ENCODE measurements at places on chromosomes 7 and 10.

DNA sequence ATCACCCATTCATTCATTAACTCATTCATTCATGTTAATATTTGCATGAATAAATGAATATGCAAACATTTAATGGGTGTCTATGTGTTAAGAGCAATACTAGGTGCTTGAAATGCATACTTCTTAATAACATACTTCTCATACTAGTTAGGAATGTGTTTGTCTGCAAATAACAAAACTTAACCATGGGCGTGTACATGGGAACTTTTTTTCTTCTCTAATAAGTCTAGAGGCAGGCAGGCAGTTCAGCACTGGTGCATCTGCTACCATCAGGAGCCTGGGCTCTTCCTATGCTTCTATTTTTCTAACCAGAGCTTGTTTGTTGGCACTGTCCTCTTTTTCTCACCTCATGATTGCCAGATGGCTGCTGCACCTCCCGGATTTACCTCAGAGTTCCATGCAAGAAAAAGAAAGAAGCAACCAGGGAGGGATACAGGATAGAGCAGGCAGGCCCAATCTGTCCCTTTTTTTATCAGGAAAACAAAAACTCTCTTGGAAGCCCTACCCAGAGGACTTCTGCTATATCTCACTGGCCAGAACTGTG lies 22.7 kb downstream of the CDHR3 start:
- DNase-seq, result no peak

GRCh38 chr7:92955081-92955480 lies 118.7 kb upstream of the CDK6 start:
- no peak for DNase-seq

- no peak for DNase-seq
Measured at GRCh38 chr7:1885465-1886226, 215.6 kb downstream of the ELFN1 start.

DNA sequence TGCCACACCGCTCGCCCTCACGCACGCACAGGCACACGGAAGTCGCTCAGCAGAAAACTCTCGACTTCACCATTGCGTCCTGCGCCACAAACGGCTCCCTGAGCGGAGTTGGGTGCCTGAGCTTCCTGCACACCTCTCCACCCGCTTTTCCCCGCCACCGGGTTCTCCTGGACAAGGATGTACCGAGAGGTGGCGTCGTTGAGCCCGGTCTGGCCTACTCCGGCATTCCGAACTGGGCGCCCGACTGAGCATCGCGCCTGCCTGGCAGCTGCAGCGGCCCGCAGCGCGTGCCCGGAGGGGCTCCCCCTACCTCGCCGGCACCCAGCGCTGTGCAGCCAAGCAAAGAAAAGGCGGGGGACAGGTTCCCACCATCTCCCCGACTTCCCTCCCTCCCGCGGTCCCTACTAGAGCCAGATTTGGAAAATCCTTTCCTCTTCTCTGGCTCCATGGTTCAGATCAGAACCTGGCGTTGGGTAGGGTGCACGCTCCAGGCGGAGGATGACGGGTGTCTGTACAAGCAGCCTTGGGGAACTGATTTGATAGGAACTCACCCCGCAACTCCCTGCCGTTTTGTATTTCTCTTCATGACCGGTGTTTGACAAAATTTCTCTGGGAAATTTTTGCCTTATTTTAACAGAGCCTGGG lies 1.7 kb downstream of the SORCS3 start:
- no peak for DNase-seq

DNA sequence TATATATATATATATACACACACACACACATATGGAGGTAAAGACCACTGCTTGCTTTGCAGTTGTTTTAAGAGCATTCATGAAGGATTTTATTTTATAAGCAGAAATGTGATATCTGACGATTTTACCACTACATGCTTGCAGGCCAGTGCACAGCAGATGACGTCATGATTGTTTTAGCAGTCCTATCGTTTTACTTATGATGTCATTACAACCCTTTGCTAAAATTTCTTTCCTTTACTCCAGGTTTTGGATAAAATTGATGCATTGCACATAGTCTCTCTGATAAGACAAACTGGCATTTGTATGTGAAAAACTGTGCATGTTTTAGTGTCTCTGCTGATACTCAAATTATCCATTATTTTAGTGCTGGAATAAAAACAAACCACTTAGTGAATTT lies 9.2 kb downstream of the EGFR start:
- DNase-seq, result no peak

DNA sequence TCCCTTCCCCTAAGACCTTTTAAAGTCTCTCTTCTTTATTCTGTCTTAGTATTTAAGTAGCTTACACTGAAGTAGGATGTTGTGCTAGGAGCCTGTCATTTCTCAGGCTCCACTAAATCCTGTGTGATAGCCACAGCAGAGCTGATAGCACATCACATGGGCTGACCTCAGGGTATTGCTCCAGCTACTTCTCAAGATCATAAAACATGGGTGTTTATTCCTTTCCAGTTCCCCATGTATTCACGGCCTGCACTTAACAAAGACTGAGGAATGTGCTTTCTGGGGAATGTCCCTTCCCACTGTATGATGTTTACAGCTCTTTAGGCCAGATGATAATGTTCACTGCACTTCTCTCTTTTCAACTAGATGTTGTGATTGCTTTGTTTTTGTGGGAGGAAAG lies 1086.8 kb downstream of the KCNMA1 start:
- no peak for DNase-seq

GRCh38 chr10:21003240-21003822 lies 106.2 kb upstream of the NEBL start:
- no peak for DNase-seq

GRCh38 chr10:111944331-111944730 lies 239.2 kb downstream of the GPAM start:
- DNase-seq, result no peak

GRCh38 chr10:20713420-20713819 lies 183.7 kb downstream of the NEBL start:
- DNase-seq, result no peak

- DNase-seq, result no peak
Measured at GRCh38 chr10:70575874-70576802, 26.4 kb downstream of the PRF1 start.

DNA sequence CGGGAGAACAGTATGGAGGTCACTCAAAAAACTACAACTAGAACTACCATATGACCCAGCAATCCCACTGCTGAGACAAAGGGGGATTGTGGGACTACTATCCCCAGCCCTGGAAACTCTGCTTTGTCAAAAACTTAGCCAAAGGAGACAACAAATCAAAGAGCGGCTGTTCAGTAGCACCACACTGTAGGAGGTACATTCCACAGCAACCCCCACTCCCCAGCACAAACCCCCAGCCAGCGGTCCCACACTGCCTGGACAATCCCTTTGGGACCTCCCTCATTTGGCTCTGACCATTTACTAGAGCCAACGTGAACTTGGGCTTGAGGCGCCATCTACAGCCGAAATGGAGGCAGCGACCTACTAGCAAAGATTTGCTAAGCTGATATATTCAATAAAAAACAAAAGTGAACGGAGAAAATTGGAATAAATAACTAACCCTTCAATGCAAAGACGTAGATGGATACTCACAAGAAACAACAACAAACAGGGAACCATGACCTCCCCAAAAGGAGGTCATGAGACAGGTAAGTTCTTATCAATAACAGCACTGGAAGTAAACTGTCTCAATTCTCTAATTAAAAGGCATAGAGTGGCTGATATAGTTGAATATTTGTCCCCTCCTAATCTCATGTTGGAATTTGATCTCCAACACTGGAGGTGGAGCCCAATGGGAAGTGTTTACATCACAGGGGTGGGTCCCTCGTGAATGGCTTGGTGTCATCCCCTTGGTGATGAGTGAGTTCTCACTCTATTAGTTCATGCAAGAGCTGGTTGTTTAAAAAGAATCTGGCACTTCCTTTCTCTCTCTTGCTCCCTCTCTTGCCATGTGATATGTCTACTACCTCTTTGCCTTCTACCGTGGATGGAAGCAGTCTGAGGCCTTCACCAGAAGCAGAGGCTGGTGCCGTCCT lies 119.0 kb upstream of the KCNMA1 start:
- no peak for DNase-seq

DNA sequence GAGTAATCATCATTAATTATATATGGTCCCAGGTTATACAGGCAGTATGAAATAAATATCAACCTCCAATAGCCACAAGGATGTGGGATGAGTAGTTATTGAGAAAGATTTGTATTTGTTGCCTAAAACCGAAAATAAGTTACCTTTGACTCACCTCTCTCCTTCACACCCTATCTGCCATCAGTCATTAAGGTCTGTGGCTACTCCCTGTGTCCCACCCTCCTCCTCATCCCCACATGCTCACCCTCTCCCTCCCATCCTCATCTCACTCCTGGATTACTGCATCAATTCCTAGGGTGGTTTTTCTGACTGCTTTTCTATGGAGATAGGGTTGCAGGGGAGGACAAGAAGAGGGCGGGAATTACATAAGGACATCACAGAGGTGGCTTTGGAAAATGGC lies 9.1 kb upstream of the GGCT start:
- DNase-seq, result no peak

DNA sequence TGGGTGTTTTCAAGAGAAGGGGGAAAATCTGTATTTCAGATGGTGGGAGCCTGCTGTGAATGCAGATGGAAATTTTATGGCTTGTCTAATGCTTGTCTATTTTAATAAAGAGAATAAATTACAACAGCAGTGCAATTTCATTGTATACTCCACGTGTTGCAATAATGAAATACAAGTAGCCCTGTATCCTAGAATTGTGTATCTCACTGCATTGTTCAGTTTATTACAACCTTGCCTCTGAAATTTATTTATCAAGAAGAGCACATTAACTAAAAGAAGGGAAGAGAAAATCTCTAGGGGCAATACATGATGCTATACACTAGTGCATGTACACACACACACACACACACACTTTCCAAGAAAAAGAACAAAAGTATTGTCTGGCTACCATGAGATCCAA lies 21.8 kb downstream of the ANK3 start:
- no peak for DNase-seq

DNA sequence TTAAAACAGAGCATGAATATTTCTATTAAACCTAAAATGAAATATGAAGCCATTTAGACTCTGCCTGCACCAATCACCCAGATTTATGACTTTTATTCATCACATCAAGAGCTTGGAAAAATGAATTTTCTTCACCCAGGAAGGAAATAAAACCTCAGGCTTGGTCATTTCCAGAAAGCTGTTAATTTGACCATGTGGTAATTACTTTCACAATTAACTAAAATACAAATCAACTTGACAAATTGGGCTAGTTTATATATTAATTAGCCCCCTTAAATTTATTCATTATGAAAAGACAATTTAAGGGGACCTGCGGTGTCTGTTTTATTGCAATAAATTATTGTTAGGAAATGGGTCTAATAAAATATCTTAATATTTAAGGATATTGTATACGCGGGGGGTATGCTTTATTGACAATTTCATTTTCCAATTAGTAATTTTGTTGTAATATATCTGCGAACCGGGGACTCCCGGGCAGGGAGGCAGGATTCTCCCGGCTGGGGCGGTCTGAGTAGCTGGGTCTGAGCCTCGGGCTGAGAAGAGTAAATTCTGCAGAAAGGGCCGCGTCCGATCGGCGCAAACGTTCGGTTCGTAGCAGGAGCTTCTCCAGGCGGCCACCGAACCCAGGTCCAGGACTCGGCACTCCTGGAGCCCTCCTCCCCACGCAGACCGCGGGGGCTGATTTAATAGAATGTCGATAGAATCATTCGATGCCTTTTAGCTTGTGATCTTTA lies 9.4 kb upstream of the MNX1 start:
- no peak for DNase-seq

DNA sequence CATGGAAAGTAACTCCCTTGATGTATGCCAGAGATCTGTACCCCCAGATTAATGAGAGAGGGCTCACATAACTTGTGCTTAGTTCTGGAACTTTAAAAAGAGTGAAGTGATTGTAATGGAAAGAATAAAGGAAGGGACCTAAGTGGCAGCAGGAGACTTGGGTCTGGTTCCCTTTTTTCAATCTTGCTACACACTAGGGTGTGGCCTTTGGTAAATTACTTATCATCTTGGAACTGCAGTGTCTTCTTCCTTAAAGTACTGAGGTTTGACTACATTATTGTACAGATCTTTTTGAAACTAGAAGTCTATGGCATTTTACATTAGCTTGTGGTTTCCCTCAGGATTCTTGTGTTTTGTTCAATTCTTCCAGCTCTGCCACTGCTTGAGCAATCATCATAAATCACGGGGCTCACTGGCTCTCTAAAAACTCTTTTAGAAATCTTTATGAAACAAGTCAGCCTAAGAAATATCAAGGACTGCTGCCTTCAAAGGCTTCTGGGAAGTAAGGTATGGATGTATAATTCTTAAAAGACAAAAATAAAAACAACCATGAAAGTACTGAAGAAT lies 22.5 kb upstream of the CHRM2 start:
- no peak for DNase-seq

DNA sequence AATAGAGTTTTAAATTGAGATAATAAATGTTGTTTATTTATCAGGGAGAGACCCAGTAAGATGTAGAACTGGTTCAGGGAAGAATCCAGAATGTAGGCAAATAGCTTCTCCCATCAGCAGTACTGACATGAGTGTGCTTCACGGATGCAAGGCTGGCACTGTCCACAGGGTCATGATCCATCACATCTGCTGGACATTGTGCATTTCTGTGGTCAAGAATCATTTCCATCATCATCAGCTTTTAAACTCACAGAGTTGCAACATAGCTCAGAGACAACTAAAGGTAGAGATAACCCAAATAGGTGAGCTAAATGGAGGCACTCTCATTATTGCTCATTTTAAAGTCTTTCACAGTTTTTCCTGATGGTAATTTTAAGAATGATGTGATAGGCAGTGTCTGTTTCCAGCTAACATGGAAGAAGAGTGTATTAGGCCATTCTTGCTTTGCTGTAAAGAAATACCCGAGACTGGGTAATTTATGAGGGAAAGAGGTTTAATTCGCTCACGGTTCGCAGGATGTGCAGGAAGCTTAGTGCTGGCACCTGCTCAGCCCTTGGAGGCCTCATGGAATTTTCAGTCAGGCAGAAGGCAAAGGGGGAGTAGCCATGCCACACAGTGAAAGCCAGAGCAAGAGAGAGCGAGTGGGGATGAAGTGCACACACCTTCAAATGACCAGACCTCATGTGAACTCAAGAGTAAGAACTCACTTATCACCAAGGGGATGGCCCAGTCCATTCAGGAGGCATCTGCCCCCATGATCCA lies 80.8 kb downstream of the INPP5A start:
- no peak for DNase-seq

Measured in substantia nigra (tissue), 51 donors.